ENCODE measurements at places on chromosomes 11 and 22.

- DNase-seq = no peak
Observed at GRCh38 chr11:36311926-36312595, 16.0 kb downstream of the PRR5L start.

- DNase-seq = no peak
Observed at GRCh38 chr11:17563231-17563646, 16.2 kb downstream of the OTOG start.

DNA sequence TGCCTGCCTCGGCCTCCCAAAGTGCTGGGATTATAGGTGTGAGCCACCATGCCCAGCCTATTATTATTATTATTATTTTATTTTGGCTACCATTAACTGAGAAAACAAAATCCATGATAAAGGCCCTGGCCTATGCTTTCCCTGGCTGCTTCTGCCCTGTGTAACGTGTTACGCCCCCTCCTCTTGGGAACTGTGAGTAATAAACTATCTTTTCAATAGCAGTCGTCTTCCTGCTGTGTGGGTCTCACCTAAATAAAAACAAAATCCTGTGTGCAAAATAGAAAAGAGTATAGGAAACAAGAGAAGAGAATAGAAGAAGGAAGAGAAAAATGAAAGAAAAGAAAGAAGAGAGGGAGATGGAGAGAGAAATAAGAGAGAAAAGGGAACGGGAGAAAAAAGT is 237.0 kb downstream of the MIAT start:
- peak; percentile 42 for DNase-seq

- DNase-seq = peak; percentile 40
Observed at GRCh38 chr11:70661761-70662501, 263.6 kb downstream of the CTTN start.

GRCh38 chr22:44340271-44341239 is 27.8 kb upstream of the SHISAL1 start:
- DNase-seq = no peak

- DNase-seq = no peak
Observed at GRCh38 chr22:29979777-29980321, 96.9 kb downstream of the MTMR3 start.

DNA sequence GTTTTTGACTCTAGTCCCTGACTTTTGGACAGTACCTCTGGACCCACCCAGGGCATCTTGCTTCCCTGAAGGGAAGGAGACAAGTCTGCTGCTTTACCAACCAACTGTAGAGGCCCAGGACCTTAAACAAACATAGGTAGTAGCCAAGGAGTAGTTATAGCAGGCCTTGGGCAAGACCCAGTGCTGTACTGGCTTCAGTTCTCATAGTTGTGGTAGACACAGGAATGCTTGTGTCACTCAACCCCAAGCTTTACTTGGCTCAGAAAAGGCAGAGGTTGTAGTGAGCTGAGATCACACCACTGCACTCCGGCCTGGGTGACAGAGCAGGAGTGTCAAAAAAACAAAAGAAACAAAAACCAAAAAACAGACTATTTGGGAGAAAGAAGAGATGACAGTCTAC is 21.3 kb upstream of the OR52M1 start:
- DNase-seq = no peak

DNA sequence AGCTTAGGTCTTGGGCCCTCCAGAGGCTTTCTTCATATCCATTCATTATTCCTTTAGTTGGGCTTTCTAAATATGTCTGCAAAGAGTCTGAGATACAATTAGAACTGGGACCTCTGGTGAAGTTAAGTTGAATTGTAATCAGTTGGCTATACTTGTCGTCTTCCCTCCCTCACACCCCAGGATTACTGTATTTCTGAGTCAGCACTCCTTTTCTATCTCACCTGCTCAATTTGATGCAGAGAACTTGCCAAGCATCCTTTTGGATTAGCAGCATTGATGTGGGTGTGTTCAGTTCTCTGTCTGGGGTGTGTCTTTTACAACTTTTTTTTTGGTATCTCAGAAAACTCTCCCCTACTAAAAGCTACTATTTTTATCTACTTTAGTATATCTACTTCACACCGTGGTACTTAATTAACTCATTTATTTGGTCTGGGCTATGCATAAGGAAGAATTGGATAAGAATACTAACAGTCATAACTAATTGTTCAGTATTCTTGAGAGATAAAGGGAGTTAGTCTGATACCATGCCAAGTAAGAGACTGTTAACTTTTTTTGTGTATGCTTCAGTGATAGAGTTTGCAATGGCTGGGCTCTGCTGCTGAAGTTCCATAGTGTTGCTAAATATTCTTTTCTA is 15.1 kb downstream of the CTNND1 start:
- DNase-seq = no peak

DNA sequence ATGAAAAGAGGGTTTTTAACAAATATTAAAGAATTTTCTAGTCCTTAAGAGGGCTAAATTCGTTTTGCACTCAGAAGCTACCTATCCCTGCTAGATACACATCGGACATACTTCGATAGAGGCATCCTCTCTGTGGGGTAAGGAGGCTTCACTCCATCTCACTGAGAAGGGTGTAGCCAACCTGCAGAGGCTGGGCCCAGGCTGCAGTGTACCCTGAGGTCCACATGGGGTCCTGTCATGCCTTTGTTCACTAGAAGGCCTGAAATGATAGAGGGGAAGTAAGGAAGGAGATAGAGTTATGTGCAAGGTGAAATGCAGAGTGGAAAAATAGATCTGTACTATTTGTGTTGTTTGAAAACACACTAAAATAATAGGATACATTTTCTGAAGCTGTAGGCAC is 45.6 kb downstream of the IGSF9B start:
- no peak for DNase-seq

GRCh38 chr22:32830957-32831356 is 29.5 kb downstream of the TIMP3 start:
- no peak for DNase-seq

DNA sequence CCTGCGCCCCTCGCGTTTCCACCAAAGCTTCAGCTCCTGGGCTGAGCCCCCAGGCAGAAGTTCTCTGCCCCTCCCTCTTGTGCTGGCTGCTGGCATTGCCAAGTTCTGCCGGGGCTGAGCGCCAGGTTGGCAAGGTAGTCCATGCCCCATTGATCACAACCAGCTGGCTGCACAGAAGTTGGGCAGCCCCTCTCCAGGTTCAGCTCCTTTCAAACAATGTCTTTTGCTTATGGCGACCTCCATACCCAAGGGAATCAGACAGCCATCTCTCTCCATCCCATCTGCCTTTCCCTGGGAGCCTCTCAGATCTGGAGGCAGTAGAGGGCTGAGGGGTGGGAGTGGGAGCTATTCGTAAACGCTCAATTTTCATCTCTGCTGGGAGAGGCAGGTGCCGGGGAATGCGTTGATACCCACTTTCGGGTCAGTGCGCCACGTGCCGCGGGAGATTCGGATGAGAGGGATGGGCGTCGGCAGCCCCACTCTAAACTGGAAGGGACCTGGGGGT is 1.5 kb downstream of the ADAMTS8 start:
- no peak for DNase-seq

DNA sequence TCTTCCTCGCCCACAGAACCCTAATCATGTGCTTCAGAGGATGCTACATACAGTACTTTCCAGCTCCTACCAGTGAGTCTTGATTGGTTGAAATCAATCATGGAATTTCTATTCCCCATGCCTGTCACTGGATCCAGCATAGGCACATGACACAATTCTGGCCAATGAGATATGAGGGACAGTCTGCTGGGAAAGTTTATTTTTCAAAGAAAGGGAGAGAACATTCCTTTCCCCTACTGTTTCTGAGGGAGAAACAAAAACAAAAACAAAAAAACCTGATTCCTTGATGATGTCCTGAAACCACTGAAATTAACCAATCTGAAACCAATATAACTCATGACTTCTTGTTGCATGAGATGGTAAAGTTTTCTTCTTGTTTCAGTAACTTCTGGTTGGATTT is 3.3 kb upstream of the RCN1 start:
- DNase-seq = peak; percentile 60

- no peak for DNase-seq
Observed at GRCh38 chr11:120746836-120747609, 235.5 kb downstream of the GRIK4 start.

DNA sequence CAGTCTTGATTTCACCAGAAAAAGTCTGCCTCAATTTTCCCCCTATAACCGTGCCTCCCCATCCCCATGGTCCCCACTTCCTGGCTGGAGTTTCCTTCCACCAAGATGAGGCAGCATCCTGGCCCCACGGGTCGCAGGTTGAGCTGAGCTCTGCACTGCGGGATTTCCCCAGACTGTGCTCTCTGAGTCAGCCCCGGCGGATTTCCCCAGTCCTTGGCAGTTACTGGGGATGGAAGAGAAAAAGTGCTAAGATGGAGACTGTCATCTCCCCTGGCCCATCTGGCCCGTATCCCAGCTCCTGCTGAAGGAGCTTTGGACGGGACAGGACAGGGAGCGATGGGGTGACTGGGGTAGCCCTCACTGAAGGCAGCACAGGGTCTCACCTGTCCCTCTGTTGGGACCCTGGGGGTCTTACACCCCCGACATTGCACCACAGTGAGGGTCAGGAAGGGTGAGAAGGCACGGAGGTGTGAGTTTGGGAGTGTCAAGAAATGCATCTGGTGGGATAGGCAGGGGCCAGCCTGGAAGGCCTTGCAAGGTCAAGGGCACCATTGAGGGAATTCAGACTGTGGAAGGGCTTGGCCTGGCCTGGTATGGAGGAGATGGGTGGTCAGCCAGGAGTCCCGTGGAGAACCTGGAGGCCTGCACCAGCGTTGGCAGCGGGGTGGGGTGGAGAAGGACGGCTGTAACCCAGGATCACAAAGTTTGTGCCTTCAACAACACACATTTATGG is 36.5 kb downstream of the NADSYN1 start:
- peak; percentile 5 for DNase-seq

DNA sequence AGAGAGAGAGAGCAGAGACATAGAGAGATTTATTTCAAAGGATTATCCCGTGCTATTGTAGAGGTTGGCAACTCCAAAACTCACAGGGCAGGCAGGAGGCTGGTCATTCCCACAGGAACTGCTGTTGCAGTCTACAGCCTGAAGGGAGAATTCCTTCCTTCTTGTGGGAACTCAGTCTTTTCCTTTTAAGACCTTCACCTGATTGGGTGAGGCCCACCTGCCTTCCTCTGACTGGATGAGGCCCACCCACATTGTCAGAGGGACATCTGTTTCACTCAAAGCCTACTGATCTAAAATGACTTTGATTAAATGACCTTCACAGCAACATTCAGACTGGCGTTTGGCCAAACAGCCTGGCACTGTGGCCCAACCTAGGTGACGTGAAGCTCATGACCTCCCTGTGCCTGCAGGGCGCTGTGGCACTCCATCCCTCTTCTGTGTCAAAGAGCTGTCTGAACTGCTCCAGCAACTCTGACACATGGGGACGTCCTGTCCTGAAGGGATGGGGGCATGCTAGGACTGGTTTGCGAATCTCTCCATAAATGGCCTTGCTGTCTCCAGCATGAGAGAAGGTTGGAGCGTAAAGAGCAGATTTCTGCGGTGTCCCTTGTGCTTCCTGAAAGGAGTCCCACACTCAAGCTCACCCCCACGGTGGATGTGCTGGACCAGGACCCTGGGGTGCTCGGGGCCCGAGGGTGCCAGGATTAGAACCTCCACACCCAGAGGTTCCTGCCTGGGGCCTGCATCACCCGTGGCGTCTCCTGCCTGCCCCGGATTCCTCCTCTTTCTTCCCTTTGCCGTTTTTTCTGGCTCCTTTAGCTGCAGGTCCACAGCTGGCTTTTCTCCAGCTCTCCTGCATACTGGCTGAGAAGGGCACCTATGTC is 20.7 kb downstream of the KRTAP5-5 start:
- no peak for DNase-seq
